ENCODE measurements at places on chromosomes 2 and 18.

GRCh38 chr2:10486601-10487079, 38.5 kb upstream of the ODC1 start:
- DNase-seq = no peak

GRCh38 chr18:48832938-48833700, 117.6 kb downstream of the SMAD7 start:
- DNase-seq = no peak

DNA sequence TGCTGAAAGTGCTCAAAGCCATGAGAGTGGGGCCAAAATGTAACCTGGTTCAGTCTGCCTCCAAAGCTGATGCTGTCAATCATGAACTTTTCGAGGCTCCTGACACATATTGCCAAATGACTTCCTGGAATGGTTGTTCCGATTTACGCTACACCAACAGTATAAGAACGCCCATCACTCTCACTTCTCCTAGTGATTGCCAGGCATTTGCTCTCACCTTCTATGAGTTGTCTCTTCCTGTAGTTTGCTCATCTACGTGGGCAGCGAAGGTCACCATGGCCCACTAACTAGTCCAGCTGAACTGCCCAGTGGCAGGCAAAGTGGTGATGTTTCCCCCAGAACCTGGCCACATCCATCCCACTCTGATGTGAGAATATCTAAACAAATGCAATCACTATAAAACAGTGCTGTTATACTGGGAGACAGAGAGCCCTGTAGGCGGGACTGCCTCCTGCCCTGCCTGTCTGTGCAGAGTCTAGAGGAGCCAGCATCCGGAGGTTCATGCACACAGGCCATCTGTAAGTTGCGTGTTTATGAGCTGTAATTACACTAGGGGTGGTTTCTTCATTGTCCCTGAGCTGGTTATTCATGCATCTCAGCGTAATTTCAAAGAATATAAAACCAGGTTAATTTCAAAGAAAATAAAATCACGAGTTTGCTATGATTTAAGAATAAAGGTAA, 8.8 kb upstream of the CABLES1 start:
- DNase-seq = no peak

GRCh38 chr2:1546023-1546591, 132.8 kb downstream of the TPO start:
- DNase-seq = no peak

DNA sequence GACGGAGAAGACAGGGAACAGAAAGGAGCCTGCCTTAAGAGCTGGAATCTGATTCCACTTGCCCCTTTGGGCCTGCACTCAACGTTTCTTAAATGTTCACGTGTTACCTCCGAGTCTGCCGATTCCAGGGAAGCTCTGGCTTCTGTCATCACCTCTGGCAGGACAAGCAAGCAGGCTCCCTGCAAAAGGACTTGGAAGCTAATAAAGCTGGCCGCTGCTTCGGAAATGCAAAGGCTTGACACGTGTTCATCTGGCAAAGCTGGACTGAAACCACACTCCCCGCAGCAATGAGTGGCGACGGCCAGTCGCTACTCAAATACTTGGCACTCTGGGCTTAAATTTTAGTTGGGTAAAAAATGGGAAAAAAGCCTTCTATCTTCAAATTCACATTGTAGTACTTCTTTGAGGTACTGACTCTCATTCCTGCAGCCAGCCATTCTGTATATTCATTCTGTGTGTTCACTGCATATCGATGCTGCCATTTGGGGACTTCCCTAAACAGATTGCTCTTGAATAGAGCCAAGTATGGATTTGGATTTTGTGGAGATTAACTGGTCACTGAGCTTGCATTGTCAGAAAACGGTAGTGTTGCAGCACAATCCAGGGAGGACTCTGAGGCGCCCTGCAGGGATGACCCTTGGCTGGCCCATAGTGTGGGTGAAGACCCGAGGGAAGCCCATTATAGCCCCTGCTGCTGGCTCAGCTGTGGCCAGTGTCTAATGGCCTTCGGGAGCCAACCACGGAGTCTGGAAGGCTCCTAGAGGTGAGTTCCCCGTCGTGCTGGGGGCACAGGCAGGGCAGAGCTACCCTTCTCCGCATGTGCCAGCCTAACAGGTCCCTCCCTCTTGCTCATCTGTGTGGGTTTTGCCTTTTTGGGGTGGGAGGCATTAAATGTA, 231.5 kb downstream of the PRKCE start:
- DNase-seq = no peak

GRCh38 chr18:14922965-14923565, 175.1 kb downstream of the ANKRD30B start:
- DNase-seq = no peak

DNA sequence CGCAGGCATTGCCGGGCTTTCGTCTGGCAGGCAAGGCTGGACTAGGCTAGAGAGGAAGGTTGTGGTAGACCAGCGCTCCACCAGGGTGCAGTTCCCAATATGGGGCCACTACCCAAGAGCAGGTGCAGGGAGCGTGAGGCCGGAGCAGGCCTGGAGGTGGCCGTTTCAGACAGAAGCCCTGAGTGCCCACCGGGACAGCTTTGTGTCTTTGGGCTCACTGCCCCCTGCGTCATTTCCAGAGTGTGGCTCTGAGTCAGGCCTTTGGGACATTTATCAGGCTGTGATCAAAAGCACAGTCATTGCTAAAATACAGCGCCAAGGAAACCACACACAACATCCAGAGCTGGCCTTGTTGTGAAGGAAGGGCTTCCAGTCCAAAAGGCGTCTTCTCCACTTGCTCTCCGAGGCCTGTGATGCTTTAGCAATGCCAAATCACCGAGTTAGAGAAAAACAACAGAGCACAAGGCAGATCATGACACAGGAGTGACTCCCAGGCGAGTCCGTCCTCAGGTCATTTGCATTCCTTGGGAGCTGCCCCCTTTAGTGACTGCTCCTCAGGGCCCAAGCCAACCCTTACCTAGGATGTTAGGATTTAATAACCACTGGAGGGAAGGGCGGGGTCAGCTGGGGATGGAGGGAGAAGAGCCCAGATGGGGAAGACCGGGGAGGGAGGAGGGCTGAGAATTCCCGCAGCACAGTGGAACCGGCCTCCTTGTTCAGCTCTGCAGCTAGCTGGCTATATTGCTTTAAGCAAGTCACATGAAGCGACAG, 42.3 kb downstream of the RFX8 start:
- no peak for DNase-seq

DNA sequence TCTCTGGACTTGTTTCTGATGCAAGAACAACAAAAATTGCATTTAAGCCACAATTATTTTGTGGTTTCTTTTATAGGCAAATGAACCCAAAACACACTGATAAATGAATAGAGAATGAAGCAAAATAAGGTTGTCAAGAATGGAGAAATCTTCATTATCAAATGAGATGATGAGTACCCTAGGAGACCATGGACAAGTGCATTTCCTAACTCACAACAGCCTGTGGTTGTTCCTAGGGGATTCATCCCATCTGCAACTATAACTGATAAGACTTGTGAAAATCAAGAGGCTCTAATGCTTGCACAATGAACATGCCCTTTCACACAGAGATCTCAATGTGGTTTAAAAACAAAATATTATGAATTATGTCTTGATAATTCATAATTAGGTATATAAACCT, 159.9 kb downstream of the PDE1A start:
- DNase-seq = no peak

DNA sequence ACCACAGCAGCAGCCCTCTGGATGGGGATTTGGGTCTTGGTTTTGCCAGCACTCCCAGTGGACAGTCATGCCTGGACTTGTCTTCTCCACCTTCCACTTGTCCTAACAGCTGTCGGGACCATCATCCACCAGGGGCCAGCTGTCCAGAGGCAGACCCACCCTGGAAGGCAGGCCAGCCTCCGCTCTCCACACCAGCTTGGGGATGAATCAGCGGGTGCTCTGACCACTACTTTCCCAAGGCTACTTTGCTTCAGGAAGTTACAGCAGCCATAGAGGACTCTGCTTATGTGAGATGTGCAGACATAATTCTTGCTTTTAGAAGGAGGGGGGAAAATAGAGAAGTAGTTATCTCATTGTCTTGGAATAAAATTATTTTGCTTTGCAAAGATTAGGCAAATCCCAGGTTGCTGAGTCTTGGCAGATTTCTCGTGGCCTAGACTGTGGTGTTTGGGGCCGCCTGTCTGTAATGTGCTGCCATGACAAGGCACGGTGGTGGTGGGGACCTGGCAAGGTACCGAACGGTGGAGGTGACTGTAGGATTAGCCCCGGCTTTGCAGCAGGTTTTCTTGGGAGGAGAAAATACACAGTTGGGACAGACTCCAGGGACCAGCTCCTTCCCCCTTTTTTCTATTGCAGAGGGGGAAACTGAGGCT, 148.7 kb downstream of the AGAP1 start:
- no peak for DNase-seq

DNA sequence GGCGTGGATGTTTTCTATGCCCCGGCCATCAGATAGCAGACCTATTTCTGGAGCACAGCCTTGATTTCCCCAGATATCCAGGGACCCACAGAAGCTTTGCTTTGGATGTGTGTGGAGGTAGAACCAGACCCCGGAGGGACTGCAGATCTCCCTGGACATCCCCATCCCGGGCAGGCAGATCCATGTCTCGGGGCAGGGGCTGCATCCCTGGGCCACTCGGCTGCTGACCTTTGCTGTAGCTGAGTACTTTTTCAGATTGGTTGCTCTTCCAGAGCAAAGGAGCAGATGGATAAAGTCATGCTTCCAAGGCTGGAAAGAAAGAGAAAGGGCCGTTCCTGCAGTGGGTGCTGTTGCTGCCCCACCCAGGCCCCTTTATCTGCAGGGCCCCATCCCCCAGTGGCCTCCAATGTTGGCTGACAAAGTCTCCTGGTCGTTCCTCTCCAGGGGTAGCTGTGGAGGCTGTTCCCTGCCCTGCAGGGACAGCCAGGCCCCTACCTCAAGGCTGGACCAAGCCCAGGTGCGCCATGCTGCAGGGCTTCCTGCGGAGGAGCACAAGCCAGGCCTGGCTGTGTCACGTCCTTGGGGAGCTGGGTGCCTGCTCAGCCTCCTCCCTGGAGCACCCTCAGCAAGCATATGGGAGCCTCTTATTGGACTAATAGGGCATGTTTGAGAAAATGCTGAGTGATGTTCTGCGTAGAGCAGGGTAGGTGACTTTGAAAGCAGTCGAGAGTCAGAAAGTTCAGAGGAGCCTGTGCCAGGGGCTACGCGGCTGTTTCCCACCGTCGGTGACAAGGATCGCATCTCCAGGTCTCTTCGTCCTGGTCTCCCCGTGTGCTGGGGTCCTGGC, 68.4 kb downstream of the TPO start:
- no peak for DNase-seq
